ENCODE measurements at places on chromosomes 12 and 14.

GRCh38 chr12:57693659-57694458 is at the start of gene OS9:
Gene OS9 (plus strand): TSS chr12:57694132. CDS start chr12:57694162, 30 bp downstream.
- DNase-seq = peak; percentile 100

DNA sequence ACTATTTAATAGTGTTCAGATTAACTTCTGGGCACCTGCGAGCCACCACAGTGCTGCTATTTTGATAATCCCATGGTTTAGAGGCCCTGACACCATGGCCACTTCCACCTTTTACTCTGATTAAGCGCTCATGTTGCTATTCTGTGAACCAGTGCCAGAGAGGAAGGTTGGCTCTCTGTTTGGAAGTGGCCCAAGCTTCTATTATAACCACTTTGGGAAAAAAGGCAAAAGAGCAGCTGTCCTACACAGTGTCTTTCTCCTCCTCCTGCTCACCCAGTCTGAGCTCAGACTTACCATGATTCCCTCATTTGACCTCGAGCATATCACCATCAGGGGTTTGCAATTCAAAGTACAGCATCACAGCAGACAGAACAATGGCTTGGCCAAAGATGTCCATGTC is 23.3 kb downstream of the DYRK2 start:
- no peak for DNase-seq

GRCh38 chr12:107465625-107466024 is 220.0 kb upstream of the PWP1 start:
- no peak for DNase-seq

- no peak for DNase-seq
Observed at GRCh38 chr12:101013993-101014392, 196.0 kb downstream of the SLC5A8 start.

GRCh38 chr14:22577334-22577908 is 11.6 kb downstream of the DAD1 start:
- no peak for DNase-seq

DNA sequence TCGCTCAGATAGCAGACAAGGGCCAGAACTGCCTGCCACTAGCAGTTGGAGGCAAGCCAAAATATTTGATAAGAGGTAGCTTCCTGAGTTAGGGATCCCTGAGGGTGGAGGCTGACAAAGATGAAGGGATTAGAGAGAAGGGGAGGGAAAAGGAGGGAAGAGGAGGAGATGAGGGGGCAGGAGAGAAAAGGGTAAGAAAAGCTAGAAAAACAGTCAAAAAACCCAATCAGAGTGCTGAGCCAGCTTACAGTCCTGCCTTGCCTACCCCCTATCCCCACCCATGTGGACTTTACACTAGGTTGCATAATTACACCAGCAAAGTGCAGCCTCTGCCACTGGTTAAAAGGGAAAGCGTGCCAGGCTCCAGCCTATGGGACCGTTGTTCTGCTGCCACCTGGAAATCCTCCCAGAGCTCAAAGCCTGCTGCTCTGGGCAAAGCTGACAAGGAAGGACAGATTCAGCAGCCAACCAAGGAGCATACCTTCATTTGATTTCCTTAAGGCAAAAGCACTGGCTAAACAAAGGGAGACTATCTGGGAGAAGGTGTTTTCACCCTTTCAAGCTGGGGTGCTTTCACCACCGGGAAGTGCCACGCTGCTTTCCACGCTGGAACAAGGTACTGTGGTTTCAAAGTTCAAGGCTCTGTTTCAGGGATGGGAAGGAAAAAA is 3.8 kb upstream of the NUMB start:
- DNase-seq = no peak

DNA sequence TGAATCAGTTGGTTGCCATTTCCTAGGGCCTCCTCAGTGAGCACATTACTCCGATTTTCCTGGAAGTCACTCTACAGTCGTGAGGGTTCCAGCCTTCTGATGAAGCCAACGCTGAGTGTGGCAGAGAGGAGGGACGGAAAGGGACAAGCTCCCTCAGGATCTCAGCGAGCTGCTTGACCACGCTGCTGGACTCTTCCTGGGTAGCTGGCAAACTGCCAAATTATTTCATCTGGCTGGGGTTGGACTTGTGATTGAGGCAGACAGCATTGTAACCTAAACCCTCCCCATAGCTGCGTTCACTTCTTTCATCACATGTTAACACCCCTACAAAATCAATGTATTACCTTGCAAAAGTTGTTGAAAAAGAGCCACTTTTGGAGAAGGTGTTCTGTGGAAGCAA is 69.6 kb upstream of the CHST11 start:
- DNase-seq = no peak

GRCh38 chr12:19683178-19683927 is 244.1 kb downstream of the AEBP2 start:
- DNase-seq = no peak

GRCh38 chr12:98274430-98275130 is 240.8 kb upstream of the TMPO start:
- no peak for DNase-seq

- no peak for DNase-seq
Observed at GRCh38 chr12:55850893-55851292, 8.2 kb upstream of the MMP19 start.

DNA sequence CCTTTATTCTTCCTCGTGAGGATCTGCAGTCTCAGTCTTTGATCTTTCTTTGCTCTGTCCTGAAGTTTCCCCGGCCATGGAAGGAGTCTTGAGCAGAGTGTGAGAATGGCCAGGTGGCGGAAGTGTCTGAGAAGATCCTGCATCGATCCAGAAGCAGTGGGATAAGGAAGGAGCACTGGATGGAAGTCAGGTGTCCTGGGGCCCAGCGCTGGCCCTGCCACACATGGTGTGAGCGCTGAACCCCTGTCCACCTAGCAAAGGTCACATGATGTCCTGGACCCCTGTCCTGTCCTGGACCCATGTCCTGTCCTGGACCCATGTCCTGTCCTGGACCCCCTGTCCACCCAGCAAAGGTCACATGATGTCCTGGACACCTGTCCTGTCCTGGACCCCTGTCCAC is 111.8 kb upstream of the MED13L start:
- no peak for DNase-seq

DNA sequence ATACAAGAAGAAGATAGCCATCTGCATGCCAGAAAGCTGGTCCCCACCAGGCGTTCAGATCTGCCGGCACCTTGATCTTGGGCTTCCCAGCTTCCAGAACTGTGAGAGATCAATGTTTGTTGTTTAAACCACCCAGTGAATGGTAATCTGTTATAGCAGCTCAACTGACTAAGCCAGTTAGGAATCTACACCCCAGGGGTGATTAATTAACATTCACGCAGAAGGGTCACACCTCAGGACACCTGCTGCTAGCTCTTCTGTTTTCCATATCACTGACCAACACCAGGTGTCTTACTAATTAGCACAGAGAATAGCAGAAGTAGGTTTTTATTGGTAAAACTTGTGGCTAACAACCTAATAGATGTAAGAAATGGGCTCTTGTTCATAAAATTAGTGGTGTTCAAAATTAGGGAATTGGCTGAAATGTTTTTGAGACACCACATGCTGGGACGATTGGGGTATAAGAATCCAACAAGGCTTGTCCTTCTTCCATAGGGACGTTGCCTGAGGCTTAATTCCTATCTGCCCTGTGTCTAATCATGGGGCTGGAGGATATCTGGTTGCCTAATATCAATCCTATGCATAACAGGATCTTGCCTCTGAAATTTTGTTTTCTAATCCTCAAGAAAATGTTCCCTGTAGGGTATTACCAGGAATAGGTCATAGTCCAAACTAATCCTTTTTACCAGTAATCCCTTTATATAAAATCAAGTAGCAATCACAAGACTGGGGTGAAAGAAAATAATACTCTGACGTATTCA is 42.0 kb upstream of the CHST11 start:
- no peak for DNase-seq

DNA sequence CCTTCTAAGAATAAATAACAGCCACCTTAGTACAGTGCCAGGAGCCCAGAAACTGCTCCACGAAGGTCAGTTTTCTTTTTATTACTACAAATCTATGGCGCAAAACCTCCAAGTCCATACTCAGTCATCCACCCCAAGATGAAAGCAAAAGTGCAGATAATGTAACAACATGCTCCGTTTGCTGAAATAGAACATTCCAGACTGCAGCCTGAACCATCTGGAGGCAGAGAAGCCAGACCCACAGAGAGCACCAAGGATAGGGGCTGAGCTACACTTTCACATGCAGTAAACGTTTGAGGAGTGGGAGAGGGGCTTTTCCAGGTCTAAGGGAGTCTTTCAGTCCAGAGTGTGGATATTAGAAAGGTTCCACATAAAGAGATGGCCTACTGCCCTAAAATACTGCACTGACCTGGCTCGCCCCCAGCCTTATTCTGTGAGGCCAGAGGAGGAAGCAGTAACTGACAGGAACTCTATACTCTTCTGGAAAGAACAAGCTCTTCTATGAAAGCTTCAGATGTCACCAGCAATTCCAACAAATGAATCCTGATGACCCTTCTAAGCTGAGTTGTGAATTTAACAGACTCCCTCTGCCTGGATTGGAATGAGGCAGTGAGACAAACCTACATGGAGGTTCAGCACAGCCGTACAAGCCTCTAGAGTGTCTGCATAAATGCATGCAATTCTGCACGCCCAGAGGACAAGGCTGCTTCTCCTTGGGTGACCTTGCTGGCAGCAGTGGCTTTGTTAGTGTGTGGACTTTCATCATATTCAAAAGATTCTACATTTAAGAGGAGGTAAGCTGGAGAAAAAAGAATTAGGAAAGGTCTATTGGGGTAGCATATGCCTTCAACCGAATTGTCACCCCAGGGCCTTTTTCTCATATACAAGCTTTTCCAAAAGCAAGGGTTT is 153.9 kb upstream of the EGLN3 start:
- DNase-seq = no peak

DNA sequence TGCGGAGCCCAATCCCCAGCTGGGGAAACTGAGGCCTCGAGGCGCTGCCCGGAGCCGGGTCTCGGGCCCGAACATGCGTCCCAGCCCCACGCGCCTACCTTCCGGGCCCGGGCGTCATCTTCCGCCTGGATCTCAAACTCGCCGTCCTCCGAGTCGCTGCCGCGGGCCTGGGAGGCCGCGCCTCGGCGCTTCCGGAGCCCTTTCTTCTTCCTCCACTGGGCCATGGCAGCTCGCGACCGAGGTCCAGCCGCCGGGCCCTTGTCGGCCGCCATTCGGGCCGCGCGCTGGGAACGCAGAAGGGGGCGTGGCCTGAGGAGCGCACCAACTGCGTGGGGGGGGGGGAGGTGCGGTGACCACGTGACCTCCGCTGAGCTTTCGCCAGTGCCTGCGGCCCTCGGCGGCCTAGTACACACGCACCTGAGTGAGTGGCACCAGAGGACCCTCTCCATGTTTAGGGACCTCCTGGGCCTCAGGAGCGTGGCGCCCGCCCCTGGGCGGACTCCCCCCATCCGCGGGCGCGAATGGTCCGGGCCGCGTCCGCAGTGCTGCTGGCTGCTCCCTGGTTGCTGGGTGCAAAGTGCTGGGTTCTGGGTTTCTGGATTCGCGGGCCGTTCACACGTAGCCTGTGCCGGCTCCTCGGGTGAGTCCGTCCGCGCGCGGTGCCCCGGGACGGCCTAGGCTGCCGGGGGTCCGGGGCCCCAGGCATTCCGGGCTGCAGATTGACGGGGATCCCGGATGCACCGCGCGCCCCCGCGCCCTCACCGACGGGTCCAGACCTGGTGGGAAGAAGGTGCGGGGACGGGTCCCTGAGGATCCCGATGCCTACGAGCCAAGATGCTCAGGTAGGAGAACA is at the start of the genes DDX54 and RITA1:
DDX54 (minus strand) TSS at position 299 of the 853 bp plus-strand sequence; CDS start at position 272, 27 bp downstream.
RITA1 (plus strand) TSS at position 542 of the 853 bp plus-strand sequence. CDS start 1,026 bp downstream, outside the sequence.
- no peak for DNase-seq

GRCh38 chr14:98433436-98433835 is 838.6 kb downstream of the BCL11B start:
- no peak for DNase-seq

GRCh38 chr12:38258411-38258810 is 58.2 kb upstream of the ALG10B start:
- no peak for DNase-seq

- DNase-seq = no peak
Observed at GRCh38 chr12:107356266-107356936, 263.1 kb upstream of the CRY1 start.

GRCh38 chr14:44669496-44669895 is 162.4 kb upstream of the FSCB start:
- DNase-seq = no peak

DNA sequence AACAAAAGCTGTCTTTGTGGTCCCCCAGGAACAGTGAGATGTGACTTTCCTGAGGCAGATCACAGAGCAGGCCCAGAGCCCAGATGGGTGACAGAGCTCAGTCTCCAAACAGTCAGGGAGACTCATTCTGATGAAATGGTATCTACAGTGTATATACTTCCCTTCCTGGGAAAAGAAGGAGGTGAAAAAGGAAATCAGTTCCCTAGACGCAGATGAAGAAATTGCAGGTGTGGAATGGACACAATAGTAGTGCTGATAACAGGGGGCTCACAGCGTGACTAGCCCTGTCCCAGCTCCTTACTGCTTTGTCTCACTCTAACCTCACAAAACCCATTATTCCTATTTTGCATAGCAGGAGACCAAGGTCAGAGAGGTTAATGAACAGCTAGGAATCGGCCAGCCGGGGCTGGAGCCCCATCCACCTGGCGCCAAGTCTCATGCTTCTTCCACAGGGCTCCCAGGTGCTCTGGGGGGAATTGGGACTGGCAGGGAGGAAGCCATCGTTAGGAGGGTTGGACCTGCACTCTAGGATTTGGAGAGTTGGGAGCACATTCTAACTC is 11.9 kb downstream of the KCNH3 start:
- no peak for DNase-seq

DNA sequence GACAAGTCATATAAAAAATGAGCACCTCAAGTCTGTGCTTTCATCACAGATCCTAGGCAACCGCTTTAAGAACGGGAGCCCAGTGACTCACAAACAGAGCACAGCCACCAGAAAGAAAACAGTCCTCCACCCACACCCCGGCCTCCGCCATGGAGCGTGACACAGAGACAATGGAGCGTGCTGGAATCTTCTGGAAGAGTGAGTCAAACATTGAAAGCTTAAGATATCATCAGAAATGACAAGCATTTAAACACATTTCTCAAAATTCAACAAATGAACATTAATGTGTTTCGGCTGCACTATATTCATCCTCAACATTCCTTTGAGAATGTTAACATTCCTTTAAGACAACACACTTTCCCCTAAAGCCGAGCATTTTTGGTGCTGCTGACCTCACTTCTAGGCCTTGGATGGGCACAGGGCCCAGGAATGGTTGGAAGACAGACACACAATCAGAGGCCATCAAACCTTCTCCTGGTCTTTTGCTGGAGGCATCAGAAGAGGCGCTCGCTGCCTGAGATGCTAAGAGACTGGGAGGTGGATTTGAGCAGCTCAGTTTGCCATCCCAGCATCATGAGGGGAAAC is 23.6 kb upstream of the TMEM132D start:
- DNase-seq = no peak

- no peak for DNase-seq
Observed at GRCh38 chr12:80041071-80041470, 58.3 kb upstream of the OTOGL start.

- no peak for DNase-seq
Observed at GRCh38 chr14:41130274-41130673, 476.4 kb upstream of the LRFN5 start.

Data from BJ (cell line).